KG1 (cell line): ENCODE measurements at places on chromosomes 16 and 17.

DNA sequence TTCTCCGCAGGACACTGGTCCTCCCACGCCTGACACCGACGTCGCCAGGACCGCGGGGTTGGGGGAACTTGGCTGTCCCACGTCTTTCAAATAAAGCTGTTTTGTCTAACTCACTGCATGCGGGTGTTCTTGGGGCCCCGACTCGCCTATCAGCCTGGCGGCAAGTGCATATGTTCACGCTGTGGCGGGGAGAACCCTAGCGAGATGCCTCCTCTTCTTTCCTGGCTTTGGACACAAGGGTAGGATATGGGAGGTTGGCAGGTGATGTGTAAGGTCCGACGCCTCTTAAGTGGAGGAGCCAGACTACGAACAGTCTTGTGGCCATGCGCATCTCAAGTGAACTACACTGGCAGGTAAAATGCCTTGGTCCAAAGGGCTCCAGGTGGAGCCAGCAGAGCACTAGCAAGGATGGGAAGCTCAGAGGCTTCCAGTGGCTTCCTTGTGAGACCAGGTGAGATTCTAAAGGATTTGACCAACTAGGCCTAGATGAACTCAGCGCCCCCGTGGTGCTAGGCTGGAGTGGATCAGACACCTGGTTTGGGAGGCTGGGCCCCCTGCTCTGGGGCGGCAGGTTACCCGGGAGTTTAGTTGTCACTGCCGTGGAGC, 873 bp upstream of the RPS2 start:
- no peak for DNase-seq

DNA sequence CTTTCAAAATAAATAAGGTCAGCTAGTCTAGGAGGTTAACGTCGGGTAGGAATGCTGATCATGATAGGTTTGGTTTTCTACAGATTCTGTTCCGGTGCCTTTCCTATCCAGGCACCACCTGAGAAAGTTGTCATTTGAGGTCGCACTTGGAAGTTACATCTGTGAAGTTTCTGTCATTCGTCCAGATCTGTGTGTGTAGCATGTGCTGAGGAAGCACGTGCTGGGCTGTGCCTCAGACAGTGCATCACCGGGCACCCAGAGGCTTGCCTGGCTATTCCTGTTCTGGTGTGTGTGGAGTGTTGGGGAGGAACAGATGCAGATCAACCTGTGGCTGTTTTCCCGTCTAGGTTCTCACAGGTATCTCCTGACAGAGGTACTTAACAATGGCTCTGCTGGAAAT, 42.6 kb downstream of the DNAJA2 start:
- DNase-seq = no peak

- peak; percentile 14 for DNase-seq
Observed at GRCh38 chr17:37791447-37792399, 46.9 kb upstream of the HNF1B start.

DNA sequence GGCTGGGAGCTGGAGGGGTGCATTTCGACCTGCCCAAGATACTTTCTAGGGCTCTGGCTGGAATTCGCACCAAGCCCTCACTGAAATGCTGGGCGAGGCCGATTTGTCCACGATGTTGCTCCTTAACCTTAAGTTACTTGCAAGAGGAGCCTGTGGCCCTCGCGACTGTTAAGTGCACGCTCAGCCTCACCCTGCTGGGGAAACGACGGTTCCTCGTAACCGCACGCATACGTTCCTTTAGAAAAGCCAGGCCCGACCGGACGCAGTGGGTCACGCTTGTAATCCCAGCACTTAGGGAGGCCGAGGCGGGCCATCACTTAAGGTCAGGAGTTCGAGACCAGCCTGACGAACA, 607 bp upstream of the NCOR1 start:
- DNase-seq = no peak

DNA sequence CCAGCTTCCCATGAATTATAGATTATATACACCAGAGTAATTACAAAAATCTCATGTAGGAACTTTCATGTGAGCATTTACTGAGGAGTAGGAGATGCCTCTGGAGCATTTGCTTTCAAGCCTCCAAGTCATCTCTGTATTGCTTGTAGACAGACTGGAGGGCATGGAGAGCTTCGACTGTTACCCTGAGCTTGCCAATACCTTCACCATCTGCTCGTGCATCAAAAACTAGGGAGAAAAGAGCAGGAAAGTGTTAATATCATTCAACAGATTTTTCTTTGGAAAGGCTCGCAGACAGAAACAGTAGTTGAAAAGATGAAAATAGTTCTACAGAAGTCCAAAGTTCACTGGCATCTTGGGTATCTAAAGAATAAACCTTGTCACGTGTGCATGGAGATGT, 99.0 kb upstream of the AKTIP start:
- no peak for DNase-seq

GRCh38 chr16:27498031-27498825, 51.5 kb downstream of the GTF3C1 start:
- DNase-seq = no peak

GRCh38 chr17:52824542-52824941, 666.0 kb upstream of the CA10 start:
- no peak for DNase-seq

DNA sequence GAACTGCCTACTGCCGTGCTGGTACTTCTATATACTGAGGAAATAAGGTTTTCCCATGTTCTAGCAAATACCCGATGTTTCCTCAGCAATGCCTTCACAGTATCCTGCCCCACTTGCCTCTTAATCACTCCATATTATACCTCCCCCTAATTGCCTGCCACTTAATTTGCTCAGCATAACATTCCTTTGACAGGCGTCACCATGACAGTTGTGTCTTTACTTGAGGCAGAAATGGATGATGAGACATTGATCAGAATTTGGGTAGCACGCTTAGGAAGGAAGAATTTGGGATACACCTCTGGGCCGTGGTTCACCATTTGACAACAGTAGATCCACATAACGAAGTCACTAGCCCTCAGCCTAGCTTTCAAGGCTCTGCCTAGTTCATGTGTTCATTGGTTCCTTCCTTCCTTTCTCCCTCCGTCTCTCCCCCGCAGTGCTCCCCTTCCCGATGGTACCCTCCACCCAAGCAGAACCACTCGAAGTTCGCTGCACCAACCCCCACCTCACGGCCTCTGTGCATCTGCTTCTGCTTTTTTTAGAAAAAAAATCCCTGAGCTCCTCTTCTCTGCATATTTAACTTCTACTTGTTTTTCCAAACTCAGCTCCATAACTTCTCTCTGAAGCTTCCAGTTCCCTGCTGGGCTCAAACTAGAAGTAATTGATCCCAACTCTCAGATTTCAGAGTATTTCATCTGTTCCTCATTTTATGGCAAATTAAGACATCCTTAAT, 19.4 kb downstream of the IQCK start:
- no peak for DNase-seq

GRCh38 chr16:86619239-86619794, 41.0 kb downstream of the FOXL1 start:
- no peak for DNase-seq

GRCh38 chr16:72848759-72849664, 198.9 kb downstream of the ZFHX3 start:
- no peak for DNase-seq

GRCh38 chr17:57622306-57622682, 122.8 kb downstream of the CCDC182 start:
- DNase-seq = no peak

- no peak for DNase-seq
Observed at GRCh38 chr17:61387511-61388305, 11.9 kb upstream of the TBX2 start.

DNA sequence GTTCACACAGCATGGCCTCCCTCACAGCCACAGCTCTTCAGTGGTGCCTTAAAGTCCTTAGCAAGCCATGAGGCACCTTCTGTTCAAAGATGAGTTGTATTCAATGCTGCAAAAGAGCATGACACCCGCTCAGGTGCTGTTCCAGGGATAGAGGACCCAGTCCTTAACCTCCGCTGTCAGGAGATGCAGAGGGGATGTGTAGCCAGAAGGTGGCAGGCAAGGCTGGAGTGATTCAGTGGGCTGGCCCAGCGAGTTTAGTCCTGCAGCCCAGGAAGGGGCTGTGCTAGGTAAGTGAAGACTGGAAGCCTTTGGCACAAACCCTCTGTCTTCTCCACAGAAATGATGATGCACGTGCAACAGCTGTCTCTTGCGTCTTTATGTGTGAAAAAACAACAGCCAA, 25.0 kb upstream of the ADAM11 start:
- no peak for DNase-seq

DNA sequence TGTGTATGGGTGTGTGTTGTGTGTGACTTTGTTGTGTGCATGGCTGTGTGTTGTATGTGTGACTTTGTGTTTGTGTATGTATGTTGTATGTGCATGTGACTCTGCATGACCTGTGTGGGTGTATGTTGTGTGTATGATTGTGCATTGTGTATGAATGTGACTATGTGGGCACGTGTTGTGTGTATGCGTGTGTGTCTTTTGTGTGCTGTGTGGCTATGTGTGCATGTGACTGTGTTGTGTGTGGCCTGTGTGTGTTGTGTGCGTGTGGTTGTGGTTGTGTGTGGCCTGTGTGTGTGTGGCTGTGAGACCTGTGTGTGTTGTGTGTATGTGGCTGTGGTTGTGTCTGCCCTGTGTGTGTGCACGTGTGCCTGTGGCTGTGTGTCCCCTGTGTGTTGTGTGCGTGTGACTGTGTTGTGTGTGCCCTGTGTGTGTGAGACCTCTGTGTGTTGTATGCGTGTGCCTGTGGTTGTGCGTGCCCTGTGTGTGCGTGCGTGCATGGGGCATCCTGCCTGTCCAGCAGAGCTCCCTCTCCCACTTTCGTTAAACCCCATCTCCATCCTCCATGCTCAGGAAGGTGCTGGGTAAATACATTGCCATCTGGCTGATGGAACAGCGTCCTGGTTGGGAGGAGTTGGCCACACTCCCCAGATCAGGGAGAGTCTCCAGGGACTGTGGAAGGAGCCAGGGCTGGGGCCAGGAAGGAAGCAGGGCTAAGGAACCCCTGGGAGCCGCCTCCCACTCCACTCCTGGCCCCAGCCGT, 90.1 kb upstream of the GSE1 start:
- DNase-seq = no peak
